ENCODE measurements at places on chromosomes 1 and 21.

- DNase-seq = no peak
Measured at GRCh38 chr1:108671143-108671542, 10.2 kb upstream of the HENMT1 start.

GRCh38 chr1:170682169-170682568 lies 18.2 kb downstream of the PRRX1 start:
- DNase-seq = no peak

- DNase-seq = no peak
Measured at GRCh38 chr1:15176898-15177665, 23.5 kb downstream of the TMEM51 start.

DNA sequence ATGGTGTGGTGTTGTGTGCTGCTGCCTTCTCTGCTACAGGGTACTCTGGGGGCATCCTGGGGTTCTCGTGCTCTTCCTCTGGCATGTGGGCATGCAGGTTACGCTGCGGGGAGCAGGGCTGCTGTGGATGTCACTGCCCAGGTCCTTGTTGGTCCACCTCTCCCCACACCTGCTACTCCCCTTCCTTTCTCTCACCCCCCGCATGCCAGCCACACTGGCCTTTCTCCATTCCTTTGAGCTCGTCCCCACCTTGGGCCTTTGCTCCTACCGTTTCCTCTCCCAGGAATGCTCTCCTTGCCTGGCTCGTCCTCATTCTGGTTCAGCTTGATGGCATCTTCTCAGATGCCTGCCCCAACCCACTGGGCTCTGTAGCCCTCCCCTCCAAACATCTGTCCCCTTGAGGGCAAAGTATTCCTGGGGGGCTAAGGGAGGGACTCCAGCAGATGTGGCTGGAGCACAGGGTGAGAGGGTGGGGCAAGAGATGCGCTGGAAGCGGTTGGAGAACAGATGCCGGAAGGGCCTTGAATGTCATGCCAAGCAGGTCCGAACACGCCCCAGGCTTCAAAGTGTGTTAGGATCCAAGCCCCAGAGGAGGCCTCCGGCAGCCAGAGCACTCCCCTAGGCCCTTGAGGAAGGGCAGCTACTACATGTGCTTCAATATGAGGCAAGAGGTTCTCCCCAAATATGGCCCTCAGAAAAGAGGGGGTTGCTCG lies 23.4 kb downstream of the DMRTB1 start:
- DNase-seq = no peak

GRCh38 chr1:25023826-25024225 lies 93.8 kb upstream of the RUNX3 start:
- DNase-seq = no peak

GRCh38 chr1:42179900-42180329 lies 15.4 kb upstream of the GUCA2A start:
- no peak for DNase-seq

DNA sequence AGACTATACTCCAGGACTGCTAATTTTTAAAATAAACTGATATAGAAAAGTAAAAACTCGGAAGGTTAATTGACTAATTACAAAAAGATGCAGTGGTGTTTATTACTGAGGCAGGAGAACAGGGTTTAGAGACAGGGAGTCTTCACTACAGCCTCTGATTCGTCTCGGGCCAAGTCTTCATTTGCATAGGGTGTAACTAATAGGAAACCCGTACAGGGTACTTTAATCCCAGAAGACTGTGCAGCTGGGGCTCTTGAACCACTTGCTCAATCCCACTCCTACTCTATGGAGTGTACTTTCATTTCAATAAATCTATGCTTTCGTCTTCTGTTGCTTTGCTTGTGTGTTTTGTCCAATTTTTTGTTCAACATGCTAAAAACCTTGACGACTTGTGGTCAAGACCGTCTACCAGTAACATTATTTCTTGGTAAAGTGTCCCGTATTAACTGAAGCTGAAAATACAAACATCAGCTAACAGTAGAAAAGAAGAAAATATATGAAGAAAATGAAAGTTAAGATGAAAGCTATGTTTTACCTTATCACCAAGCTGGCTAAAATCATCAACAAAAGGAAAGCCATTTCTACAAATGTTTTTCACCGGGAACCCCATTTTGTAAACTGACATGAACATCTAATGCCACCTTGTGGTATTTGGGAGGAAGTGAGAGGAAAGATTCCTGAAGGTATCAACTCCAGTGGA lies 8.0 kb downstream of the SDHB start:
- peak; percentile 45 for DNase-seq

GRCh38 chr1:25744636-25745425 lies 55.2 kb upstream of the SELENON start:
- DNase-seq = no peak

DNA sequence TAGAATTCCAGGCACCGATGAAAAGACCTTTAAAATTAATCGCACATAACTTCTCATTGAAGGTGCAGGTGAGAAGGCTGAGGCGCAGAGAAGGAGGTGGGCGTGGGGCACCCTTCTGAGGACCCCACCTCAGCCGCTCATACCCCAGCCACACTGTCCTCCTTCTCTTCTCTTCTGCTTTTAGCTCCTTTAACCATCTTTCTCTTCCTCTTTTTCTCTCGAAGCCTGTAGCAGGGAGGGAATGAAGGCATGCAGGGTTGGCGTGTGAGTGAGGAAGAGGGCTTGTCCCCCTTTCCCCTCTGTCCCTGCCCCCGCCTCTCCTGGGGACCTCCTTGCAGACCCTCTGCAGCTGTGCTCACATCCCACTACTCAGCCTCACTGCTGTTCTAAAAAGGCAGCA lies 57.8 kb upstream of the CACNA1E start:
- DNase-seq = no peak

DNA sequence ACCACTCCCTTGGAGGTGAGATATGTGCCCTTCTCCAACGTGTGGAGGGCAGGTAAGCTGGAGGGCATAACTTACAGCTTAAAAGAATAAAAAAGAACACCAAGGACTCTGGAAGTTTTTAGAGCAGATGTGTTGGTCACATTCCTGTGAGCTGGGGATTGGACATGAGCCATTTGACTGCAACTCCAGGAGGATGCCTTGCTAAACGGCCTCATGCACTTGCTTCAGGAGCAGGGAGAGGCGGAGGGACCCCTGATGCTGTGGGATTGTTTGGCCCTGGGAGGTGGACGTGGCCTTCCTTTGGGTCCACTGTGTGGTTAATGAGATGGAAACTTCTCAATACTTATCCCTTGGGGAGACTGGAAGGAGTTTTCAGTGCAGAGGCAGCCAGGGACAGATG lies 185.6 kb downstream of the RHOU start:
- no peak for DNase-seq

Data from stromal cell of bone marrow (primary cell).